ENCODE measurements at places on chromosomes 4 and X.

- peak; percentile 35 for DNase-seq
Observed at GRCh38 chr4:164731827-164732474, 22.0 kb upstream of the SMIM31 start.

DNA sequence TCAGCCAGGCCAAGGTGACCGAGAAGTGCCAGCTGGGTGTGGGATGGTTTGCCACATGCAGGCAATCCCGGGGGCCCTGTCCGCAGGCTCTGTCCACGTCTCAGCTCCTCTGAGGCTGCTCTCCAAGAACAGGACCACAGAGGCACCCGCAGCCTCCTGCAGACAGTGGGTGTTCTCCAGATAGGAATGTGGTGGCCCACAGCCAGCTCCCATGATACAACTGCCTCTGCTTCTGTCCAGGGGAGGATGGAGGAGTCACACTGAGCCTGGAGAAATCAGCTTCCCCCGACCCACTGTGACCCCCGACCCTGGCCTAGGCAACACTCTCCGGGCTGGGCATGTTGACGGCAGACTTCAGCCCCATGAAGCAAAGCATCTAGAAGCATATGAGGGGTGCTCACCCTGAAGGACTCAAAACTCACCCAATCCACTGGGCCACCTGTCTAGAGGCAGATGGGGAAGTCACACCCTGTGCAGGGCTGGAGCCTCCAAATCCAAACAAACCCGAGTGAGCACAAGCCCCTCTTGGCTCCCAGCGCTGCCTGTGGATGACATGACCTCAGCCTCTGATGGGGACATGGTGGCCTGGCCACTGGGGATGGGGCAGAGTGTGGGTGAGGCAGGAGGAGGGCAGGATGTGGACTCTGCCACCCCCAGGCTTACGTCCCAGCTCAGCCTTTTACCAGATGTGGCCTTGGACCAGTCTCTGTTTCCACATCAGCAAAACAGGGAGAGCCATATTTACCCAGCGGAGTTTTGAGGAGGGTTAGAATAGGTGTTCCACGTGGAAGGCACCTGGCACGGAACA is 102.3 kb downstream of the PSAPL1 start:
- no peak for DNase-seq

DNA sequence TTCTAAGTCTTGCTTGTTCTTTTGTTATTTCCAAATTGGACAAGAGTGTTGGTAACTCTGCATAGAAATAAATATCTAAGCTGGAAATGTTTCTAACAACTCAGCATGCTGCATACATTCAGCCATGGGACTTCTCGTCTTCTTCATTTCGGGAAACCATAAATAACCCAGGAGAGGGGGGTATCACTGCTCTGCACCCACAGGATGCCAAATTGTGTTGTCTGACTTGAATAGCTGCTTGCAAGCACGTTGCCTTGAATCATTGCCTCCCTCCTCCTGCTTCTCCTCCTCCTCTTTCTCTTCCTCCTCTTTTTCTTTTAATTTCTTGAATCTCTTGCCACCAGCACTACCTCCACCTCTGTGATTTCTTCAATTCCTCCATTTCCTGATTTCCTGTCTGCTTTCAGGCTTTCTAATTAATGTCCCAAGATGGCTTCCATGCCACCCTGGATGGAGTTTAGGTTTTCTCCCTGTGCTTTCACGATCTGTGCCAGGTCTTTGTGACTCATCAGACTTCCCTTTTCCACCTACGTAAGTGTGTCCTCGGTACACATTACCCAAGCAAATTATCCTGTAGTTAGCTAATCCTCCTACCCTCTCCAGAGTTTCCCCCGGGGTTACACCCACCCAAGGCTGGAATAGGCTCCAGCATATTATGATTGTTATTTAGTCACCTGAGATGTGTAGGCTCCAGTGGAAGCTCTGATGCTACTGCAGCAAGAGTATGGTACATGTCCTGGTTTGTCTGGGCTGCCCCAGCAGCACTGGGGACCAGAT is 122.6 kb upstream of the VCX3B start:
- no peak for DNase-seq

GRCh38 chrX:45479196-45479834 is 278.6 kb upstream of the DIPK2B start:
- no peak for DNase-seq

DNA sequence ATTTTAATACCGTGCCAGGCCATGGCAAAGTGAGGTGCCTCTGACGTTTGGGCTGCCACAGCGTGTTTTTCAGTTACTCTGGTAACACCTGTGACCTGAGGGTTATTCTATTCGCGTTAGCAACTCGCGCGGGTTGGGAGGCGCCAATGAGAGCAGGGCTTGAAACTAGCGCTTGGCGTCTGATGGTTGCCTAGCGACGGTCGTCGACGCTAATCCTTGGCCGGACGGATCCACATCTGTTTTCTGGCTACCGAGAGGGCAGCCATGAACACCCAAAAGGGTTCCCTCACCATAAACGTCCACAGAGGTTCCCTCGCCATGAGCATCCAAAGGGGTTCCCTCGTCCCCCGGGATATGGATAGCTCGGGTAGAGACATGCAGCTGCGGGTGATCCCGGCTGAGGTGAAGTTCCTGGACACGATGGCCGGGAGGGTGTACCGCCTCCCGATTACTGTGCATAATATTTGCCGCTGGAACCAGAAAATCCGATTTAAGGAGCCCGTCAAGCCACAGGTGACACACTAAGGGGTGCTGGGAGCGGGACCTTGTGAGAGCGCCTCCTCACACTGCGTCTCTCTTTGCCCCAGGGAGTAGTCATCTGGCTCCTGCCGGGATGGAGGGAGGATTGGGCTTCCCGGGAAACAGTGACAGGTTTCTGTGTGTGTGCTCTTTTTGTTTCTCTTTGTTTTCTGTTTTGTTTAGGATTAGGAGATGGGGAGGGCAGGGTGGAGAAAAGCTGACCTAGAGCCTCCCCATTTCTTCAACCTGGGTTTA is at the start of gene CFAP47:
Gene CFAP47 (plus strand): TSS at position 199 of the 774 bp plus-strand sequence. CDS start 66 bp downstream, at position 265.
- DNase-seq: no peak

GRCh38 chrX:154396973-154397887 is 947 bp upstream of the RPL10 start:
- peak; percentile 59 for DNase-seq

DNA sequence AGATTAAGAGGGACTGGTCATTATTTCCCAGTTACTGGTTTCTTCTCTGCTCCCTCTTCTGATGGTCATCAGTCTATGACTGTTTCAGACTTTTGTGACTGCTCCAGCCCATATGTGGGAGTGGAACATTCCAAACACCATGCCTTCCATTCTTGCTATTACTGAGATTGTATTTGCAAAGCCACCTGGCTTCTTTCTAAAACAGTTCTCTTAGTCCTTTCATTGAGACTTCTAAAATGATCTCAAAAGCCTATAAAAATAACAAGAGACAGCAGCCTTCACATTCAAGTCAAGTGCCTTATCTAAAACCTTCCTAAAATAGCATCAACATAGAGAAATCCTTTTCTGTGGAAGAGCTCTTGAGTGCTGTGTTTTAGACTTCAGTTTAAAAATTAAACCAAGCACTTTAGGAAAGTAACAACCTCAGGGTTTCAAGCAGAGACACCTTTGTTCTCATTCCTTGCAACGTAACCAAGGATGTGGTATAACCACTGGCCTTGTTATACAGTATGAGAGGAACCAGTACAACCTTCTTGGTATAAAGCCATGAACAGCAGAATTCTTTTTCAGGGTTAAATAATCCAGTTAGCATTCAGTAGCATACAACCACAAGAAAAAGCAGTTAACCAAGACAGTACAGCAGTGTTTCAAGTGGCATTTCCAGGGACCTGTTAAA is 97.1 kb downstream of the NFKB1 start:
- DNase-seq: no peak

GRCh38 chrX:116172976-116173375 is 2.4 kb downstream of the AGTR2 start:
- no peak for DNase-seq

DNA sequence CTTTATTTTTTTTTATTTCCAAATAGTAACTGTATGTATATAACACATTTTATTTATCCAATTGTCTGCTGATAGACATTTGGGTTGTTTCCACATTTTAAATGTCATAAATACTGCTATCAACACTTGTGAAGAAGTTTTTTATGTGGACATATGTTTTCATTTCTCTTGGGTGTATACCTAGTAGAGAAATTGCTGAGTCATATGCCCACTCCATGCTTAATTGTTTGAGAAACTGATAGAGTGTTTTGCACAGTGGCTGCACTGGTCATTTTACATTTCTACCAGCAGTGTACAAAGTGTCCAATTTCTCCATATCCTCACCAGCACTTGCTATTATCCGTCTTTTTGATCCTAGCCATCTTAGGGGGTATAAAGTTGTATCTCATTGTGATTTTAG is 567.8 kb downstream of the GBA3 start:
- no peak for DNase-seq

GRCh38 chr4:137425281-137425680 is 107.0 kb downstream of the PCDH18 start:
- DNase-seq: no peak

GRCh38 chr4:67106861-67107460 is 438.3 kb downstream of the CENPC start:
- DNase-seq: no peak

DNA sequence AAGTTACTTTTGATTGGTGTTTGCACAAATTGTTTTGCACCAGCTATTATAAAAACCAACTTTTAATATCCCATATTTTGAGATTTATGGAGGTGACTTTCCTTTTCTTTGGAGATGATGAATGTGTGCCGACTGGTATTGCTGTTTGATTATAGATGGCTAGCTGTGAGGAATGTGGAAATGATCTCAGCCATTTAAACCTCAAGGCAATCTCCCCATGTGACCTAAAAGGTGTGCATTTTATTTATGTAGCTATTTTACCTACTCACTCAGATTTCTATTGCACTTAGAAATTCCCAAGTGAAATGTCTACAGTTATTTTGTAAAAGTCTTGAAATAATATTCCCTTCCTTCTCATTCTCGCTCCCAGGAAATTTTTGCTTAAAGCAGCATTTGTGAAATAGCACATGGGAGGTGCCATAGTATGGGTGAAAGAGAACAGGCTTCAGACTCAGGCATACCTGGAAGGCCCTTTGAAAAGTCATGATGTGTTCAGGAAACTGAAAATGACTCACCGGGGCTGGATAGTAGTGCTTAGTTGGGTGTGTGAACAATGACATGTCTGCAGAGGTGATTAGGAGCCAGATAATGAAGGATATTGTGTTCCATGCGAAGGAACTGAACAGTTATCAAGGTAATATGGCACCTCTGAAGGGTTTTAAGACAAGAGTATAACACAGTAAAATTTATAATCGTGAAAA is 247.6 kb downstream of the CBLL2 start:
- DNase-seq: no peak

DNA sequence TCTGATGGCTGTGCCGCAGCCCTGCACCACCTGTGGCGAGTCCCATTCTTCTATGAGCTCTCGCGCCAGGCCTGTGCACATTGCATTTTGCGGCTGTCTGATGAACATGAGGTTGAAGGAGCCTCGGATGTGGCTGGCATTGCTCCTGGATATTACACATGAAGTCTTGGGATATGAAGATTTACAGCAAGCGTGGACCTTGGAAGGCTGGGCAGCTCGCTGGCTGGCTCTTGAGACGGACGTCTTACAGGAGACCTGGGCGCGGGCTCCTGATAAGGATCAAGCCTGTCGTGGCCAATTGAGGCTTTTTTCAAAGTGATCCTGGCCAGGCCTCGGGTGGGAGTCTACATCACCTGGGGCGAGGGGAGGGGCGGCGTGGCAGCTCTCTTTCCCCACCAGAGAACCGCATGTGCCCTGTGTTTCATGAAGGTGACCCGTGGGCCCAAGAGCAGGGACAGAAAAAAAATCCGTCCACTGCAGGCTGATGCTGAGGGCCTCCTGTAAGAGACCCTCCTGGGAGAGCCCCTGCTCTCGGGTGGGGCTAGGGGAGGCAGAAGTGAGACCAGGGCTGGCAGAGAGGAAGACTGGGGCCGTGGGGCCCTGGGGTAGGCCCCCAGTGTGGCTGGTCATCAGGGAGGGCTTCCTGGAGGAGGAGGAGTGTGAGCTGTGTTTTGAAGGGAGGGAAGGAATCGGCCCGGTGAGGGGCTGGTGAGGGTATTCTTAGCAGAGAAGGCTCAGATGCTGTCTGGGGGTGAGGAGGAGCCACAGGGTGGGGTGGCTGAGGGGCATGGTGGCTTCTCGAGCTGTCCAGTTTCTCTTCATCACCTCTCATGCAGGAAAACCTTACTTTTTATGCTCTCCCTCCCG is 23.6 kb downstream of the CPZ start:
- DNase-seq: no peak
